Effector CD4-positive, alpha-beta T cell (primary cell): ENCODE measurements at places on chromosomes 4 and X.

DNA sequence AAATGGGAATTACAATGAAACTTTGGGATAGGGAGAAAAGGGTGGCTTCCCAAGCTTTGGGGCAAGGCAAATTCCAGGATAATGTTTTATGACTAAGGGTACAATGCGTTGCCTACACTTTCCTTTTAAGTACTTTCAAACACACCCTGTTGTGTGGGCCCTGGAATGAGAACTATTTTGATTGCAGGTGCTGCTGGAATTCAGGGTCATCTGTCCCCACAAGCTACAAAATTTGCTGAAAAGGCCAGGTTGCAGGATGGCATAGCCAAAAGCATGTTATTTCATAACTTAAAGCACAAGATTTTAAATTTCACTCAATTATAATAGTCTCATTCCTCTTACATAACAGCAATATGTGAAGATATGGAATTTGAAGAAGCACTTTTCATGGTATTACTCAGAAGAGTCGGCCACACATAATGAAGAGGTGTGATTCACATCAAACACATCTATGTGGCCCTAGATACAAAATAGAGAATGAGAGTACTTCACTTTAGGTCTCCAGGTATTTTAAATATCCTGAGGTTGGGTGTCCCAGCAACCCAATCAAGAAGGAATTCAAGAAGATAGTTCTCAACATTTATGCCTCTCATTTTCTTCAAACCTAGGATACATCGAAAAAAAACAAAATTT is 89.3 kb downstream of the APBB2 start:
- no peak for DNase-seq

- no peak for DNase-seq
Measured at GRCh38 chr4:37381040-37381668, 136.6 kb downstream of the NWD2 start.

- DNase-seq: no peak
Measured at GRCh38 chr4:76969495-76969894, 19.9 kb downstream of the SEPTIN11 start.

DNA sequence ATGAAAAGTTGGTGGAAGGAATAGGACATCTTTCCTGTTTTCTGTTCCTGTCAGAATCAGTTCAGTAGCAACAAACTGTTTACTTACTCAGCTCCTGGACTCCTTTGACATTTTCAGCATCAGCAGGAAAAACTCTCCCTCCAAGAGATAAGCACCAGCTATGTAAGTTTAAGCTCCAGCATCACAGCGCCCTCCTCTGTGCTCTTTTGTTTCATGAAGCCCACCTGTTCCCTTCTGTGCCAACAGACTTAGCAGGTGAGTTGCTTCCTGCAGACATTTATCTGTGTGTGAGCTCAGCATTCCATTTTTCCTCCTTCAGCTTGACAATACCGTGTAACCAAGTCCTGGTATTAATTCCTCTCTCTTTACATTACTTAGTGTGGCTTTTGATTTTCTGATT is 644.1 kb upstream of the AGA start:
- DNase-seq: no peak

DNA sequence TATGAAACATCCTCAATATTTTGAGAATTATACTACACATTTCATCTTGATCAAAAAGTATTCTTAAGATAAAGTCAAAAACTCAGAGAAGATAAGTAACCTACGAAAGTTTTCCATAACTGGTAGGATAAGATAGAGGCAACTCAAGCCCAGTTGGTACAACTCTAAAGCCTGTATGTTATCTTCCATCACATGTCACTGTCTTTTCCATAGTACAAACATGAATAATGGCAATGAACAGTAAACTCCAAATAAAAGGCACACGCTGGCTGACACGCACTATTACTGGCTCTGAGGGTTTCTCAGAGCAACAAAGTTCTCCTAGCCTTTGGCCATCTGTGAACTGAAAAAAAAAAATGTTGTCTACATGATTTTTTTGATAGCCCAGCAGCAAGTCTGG is 27.2 kb downstream of the LIN54 start:
- DNase-seq: no peak
